ENCODE measurements at places on chromosomes 2 and 18. TPM values are rescaled to one million over a fixed set of nuclear protein-coding genes. Genes with fewer than 3 reads are reported as not detected.

- DNase-seq: no peak
These were observed 99.0 kb downstream of the CPS1 start for GRCh38 chr2:210655229-210655975.

GRCh38 chr18:73782405-73782804 is 365.2 kb downstream of the FBXO15 start:
- DNase-seq: no peak

The HOXD13 gene
- not detected for total RNA-seq

- DNase-seq: no peak
These were observed 131.2 kb downstream of the TTN start for GRCh38 chr2:178676046-178676445.

- no peak for DNase-seq
These were observed 638 bp downstream of the RPS7 start for GRCh38 chr2:3575534-3576262.

The REG3G gene
- not detected for total RNA-seq

DNA sequence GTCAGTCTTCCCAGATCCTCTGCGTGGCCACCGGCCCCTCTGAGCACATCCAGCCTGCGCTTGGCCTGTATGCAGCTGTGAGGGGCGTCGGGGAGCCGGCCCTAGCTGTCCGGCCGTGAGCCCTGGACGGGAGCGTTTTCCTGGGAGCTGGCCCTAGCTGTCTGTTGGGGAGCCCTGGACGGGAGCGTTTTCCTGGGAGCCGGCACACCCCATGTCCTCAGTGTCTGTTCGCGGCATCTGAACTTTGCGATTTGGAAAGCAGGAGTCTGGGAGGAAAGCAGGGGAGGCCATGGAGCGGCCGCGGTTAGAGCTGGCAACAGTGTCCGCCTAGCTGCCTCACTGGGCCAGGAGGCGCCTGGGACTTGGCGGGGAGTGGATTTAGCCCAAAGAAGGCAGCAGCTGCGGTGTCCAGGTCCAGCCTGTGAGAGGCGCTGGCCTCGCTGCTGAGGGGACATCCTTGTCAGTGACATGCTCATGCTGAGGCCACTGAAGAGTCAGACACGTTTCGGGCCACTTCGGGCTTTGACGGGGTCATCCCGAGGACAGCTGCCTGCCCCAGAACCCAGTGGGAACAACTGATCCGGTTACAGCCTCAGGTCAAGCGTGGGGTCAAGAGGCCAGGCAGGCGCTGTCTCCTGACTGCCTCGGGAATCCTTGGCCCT is 75.8 kb downstream of the KCNG2 start:
- DNase-seq: no peak

The HOXD11 gene
- not detected for total RNA-seq

- DNase-seq: no peak
These were observed 1.1 kb upstream of the SATB2 start for GRCh38 chr2:199458806-199459285.

- no peak for DNase-seq
These were observed 182.7 kb upstream of the SIX2 start for GRCh38 chr2:45191976-45192375.

The COL3A1 gene
- 411 TPM for total RNA-seq

- no peak for DNase-seq
These were observed 3.7 kb downstream of the DYM start for GRCh38 chr18:49456794-49457193.

DNA sequence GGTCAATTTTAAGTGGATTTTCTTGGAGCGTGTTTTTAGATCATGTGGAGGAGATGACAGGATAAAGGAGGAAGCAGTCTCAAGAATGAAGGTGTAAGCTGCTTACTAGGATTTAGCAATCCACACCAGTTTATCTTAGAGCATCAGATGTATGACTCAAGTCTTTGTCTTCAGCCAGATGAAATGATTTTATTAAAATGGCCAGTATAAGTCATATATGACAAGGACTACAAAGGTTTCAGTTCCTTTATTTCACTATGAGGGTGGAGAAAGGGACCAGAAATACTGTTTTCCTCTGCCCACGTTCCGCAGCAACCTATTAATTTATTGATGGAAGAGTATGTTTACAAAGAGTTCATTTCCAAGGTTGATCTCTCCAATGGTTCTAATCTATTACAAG is 970.5 kb upstream of the SLC39A10 start:
- no peak for DNase-seq

The KIAA2012 gene
- 0.11 TPM for total RNA-seq

DNA sequence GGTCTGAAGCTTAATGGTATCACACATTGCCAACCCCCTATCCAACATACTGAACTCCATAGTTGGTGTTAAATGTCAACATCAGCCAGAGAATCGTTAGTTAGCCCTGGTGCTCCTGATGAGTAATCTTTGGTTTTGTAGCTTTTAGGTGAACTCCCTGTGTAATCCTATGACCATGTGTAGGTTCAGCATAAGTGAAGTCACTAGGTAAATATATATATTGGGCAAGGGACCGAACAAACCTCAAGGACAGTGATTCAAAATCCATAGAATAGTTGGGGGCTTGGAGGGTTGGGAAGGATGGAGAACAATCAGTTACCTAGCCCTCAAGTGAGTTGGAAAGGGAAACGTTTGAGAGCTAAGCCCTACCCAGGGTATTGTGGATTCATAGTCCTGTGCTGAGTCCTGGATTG is 16.0 kb upstream of the AP1S3 start:
- no peak for DNase-seq

The LOXHD1 gene
- total RNA-seq: not detected

- no peak for DNase-seq
These were observed 88.0 kb upstream of the NFU1 start for GRCh38 chr2:69525261-69525660.

- DNase-seq: no peak
These were observed 97.9 kb downstream of the VAPA start for GRCh38 chr18:10011751-10012150.

The TET3 gene
- 22.7 TPM for total RNA-seq

The CTLA4 gene
- total RNA-seq: not detected

- DNase-seq: no peak
These were observed at the start of gene CDH7 for GRCh38 chr18:65750389-65751154. CDH7 (plus strand) TSS chr18:65751012; CDS start chr18:65762843, 11,831 bp downstream.

GRCh38 chr2:69271831-69272257 is 115.2 kb downstream of the GFPT1 start:
- no peak for DNase-seq

GRCh38 chr2:8335801-8336200 is 346.1 kb upstream of the ID2 start:
- DNase-seq: no peak

DNA sequence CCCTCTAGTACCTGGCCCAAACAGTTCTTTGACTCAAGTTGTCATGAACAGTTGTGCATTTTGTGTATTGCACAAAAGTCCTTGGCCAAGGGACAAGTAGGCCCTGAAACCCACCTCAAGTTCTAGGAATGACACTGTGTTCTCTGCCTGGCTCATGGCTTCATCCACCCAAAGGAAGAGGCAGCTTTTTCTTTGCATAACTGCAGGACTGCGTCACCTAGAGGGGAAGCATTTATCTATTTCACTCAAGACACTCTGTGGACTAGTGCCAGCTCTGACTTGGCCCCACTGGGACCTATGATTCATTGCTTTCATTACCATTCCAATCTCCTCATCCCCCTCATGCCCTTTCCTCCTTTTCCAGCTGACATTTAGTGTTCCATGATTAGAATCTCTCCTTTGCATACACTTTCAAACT is 119.3 kb upstream of the SIX2 start:
- DNase-seq: no peak

GRCh38 chr2:154437104-154437503 is 261.4 kb upstream of the KCNJ3 start:
- DNase-seq: no peak

GRCh38 chr2:236546561-236547002 is 23.0 kb upstream of the ACKR3 start:
- no peak for DNase-seq

The PPP1R7 gene
- 4.2 TPM for total RNA-seq

The COL6A3 gene
- total RNA-seq: 156 TPM

DNA sequence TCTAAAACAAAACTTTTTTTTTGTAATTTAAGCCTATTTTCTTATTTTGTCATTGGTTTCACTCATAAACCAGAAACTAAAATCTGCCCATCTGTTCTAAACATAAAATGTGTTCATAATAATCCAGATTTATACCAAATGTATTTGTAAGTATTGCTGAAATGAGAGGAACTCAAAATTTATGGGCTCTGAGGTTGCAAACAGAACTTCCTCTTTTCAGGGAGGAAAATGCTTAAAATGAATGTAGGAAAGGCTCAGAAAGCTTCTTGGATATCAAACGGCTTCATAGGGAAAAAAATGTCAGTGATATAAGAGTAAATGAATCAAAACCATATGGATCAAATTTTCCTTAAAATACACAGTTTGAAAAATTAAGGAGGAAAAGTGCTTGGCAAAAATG is 83.9 kb downstream of the PAX3 start:
- DNase-seq: no peak

The OSBPL1A gene
- total RNA-seq: 42.9 TPM

The ITGB1BP1 gene
- 25.4 TPM for total RNA-seq

The DSG3 gene
- total RNA-seq: not detected

DNA sequence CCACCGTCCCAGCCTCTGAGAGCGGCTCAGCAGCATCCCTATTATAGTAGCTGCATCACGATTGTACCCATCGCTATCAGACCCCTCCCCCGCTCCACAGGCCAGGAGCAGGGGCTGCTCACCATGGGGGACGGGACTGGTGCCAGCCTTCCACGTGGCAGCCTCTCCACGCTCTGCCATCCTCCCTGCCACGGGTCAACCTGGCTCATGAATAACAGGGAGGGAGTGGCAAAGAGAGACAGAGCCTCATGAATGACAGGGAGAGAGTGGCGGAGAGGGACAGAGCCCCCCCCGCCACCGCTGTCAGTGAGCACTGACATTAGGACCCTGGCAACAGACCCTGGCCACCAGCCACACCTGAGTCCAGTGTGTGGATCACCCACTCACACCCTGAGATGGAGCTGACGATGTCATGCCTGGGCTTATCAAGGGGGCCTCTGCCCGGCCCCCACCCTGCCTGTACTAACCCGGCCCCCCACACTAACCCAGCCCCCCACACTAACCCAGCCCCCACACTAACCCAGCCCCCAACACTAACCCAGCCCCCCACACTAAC is 16.9 kb downstream of the CROCC2 start:
- DNase-seq: no peak

DNA sequence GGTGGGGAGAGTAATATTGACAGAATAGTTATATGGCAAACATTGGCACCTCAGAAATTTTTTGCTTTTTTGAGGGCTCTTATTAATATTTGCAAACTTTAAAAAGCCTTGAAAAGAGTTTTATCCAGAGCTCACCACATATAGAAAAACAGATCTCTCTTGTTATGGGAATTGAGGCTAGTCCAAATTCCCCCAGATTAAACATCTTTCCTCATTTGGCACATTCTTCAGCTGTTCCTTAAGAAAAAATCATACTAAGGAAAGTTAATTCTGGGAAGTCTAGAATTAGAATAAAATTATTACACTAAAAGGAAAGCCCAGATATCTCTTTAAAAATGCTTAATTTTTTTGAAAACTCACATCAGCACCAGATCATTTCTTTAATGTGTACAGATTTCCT is 5.6 kb downstream of the TFPI start:
- DNase-seq: no peak

DNA sequence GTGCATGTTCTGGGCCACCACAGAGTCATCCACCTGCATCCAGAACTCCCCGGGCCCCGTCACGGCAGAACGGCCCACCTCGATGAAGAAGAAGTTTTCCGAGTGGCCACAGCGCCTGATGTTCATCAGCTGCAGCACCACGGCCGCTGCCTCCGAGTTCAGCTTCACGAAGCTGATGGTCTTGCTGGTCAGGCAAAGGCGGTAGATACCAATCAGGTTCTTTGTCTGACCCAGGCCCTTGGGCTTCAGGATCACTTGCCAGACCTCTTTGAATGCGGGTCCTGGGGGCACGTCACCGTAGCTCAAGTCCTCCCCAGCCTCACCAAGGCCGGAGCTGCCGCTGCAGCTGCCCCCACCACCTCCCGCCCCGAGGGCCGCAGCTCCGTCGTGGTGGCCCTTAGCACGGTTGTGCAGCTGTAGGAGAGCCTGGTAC is 1.6 kb downstream of the IRS1 start:
- no peak for DNase-seq

The NEURL3 gene
- not detected for total RNA-seq

DNA sequence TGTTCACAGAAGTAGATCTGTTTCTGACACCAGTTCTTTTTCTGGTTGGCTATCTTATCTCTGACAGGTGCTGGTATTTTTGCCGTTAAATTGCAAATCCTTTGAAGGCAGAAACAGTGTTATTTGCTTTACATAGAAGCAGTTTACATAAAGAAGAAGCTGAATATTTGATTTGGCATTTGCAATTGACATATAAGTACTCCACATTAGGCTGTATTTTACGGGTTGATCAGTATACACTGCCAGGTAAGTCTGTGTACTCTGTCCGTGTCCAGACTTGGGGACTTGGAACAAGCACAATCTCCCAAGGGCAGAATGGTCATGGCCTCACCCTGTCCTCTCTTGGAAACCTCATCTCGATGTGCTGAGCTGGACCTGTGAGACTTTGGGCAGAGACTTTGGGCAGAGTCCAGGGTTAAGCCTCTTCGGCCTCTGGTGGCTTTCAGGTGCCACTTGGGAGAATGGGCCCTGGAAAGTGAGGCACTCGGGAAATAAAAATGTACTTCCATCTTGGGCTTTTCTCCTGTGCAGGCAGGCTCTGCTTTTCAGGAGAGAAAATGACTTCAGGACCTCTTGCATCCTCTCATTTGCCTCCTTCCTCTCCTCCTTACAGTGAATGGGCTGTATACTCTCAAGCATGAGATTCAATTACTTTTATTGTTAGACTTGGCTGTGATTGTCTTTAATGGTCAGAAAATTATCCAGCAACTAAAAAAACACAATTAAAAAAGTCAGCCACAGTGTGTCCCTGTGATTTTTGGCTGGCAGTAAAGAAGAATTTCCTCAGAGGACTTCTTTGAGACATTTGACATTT is 108.5 kb downstream of the RAPGEF4 start:
- no peak for DNase-seq

The ELOA2 gene
- not detected for total RNA-seq

DNA sequence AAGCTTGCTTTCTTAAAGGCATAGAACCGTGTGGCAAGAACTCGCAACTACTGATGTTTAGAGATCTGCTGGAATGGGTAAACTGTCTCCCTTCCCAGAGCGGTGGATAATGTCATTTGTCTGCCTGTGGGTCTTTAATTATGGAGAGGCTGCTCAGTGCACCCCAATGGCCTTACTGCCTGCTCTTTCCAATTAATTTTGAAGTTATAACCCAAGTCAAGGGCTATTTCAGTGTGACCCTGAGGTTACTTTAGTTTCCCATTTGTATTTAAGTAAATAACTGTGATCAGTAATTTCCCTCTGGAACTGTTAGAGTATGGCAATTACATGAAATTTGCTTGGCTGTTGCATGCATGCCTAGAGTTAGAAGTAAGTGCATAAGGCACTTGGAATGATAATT is 48.9 kb upstream of the LYPD6 start:
- DNase-seq: no peak

The BOLL gene
- not detected for total RNA-seq

The MFSD2B gene
- total RNA-seq: not detected

DNA sequence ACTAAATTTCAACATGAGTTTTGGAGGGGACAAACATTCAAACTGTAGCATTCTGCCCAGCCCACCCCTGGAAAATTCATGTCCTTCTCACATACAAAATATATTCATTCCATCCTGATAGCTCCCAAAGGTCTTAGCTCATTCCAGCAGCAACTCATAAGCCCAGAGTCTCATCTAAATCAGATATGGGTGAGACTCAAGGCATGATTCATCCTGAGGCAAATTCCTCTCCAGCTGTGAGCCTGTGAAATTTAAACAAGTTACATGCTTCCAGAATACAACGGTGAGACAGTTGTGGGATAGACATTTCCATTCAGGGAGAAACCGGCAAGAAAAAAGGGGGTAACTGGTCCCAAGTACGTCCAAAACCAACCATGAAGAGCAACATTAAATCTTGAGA is 43.5 kb upstream of the FAHD2A start:
- DNase-seq: peak; percentile 34

The LIMS4 gene
- 21.2 TPM for total RNA-seq

All from ascending aorta (tissue), 2 donors.